Naive thymus-derived CD8-positive, alpha-beta T cell (primary cell): ENCODE measurements at places on chromosomes 1 and 21. TPM values are rescaled to one million over a fixed set of nuclear protein-coding genes. Genes with fewer than 3 reads are reported as not detected.
A peak's percentile ranks its signal among the peaks of the same experiment; 100 is the strongest.

DNA sequence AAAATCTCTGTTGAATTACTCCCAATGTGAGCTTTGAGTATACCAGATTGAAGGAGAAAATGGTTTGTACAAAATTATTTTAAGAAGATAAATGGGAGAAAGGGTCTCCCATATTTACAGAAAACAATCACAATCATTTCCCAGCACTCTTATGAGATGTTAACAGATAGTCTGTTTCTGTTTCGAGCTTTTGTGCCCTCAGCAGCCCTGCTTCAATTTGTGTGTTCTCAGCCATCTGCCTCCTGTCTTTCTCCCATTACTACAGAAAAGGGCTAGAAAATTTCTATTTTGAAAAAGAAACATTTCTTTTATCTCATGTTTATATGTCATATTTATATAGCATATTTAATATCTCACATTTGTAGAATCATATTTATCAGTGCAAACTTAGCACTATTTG is 498.4 kb downstream of the TTLL7 start:
- no peak overlapping the region for H3K4me3 ChIP-seq
- DNase-seq = no peak
- peaks cover 12% of the 10 kb centered on the region for H3K4me1 ChIP-seq
- H3K27ac ChIP-seq = peak overlapping the region; percentile 16
- peaks cover 10% of the 10 kb centered on the region for H3K36me3 ChIP-seq

GRCh38 chr1:36628804-36629203 is 146.1 kb upstream of the CSF3R start:
- no peak overlapping the region for H3K4me3 ChIP-seq
- no peak for DNase-seq
- no peaks in the 10 kb centered on the region for H3K4me1 ChIP-seq
- no peak overlapping the region for H3K27ac ChIP-seq
- H3K36me3 ChIP-seq = no peaks in the 10 kb centered on the region

DNA sequence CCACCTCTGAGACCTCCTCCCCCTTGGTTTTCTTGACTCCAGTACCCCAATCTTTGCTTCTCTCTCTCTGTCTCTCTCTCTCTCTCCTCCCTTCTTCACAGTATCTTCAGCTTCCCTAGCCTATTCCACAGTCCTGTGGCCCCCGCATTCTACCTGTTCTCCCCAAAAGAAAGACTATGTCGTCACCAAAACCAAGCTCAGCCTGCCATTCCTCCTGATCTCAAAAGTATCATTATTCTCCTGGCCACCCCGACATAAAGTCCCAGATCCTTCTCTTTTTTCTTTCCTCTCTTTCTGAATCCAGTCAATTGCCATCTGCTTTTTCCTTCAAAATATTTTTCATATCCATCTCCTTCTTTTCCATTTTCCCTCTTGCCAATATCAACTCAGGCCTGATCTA is 23.7 kb upstream of the KHDRBS1 start:
- DNase-seq = no peak
- H3K36me3 ChIP-seq = no peaks in the 10 kb centered on the region
- no peaks in the 10 kb centered on the region for H3K27me3 ChIP-seq
- H3K4me1 ChIP-seq = peaks cover 26% of the 10 kb centered on the region

DNA sequence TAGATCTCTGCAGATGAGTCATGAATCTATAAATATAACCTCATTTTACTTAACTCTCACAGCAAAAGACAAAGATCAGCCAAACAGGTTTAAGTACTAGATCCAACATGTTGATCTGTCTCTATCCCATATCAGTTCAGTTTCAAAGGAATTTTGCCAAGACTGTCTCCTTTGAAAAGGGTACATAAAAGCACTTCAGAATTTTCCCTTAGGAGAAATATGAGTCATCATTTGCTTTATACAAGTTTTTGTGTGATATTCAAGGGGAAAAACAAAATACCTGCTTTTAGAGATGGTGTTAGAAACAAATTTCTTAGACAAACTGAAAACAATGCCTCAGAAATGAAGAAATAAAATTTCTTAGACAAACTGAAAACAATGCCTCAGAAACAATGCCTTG is 73.5 kb upstream of the LRRC7 start:
- no peak for DNase-seq
- H3K27me3 ChIP-seq = no peaks in the 10 kb centered on the region
- no peak overlapping the region for H3K27ac ChIP-seq
- no peaks in the 10 kb centered on the region for H3K36me3 ChIP-seq
- no peaks in the 10 kb centered on the region for H3K4me1 ChIP-seq
- H3K4me3 ChIP-seq = no peak overlapping the region

INSRR gene
- not detected for total RNA-seq

MIXL1 gene
- total RNA-seq = not detected

GRCh38 chr1:101960142-101960541 is 36.6 kb downstream of the OLFM3 start:
- DNase-seq = no peak
- H3K27ac ChIP-seq = no peak overlapping the region
- no peaks in the 10 kb centered on the region for H3K36me3 ChIP-seq
- no peaks in the 10 kb centered on the region for H3K4me1 ChIP-seq

GRCh38 chr1:205951746-205952145 is 8.5 kb upstream of the SLC26A9 start:
- peaks cover 2% of the 10 kb centered on the region for H3K27me3 ChIP-seq
- no peaks in the 10 kb centered on the region for H3K36me3 ChIP-seq
- no peak overlapping the region for H3K27ac ChIP-seq
- H3K4me3 ChIP-seq = no peak overlapping the region
- DNase-seq = no peak

GRCh38 chr1:235831148-235831547 is 35.6 kb downstream of the LYST start:
- no peak overlapping the region for H3K4me3 ChIP-seq
- H3K27me3 ChIP-seq = no peaks in the 10 kb centered on the region
- peak overlapping the region; percentile 64 for H3K27ac ChIP-seq
- H3K36me3 ChIP-seq = peaks cover 34% of the 10 kb centered on the region

DNA sequence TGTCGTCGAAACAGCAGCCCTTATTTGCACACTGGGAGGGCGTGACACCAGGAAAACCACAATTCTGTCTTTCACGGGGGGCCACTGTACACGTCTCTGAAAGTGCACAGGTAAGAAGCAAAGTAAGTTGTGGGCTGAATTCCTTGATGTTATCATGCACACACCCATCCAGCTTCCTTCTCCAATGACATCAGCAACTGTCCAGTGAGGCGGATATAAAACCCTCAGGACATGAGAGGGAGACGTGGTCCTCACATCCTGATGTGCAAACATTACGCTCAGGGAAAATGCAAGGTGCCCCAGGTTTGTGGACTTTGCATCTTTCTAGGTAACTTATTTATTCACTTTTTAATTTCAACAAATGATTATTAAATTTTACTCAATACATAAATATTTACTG is 3.0 kb downstream of the TFF1 start:
- no peaks in the 10 kb centered on the region for H3K36me3 ChIP-seq
- no peak overlapping the region for H3K27ac ChIP-seq
- DNase-seq = no peak
- H3K4me3 ChIP-seq = no peak overlapping the region
- peaks cover 15% of the 10 kb centered on the region for H3K4me1 ChIP-seq
- H3K27me3 ChIP-seq = no peaks in the 10 kb centered on the region

- H3K27me3 ChIP-seq = peaks cover 71% of the 10 kb centered on the region
- H3K27ac ChIP-seq = no peak overlapping the region
- no peak for DNase-seq
Observed at GRCh38 chr1:38815903-38816627, 43.5 kb downstream of the RRAGC start.

- no peak overlapping the region for H3K4me3 ChIP-seq
- peaks cover 17% of the 10 kb centered on the region for H3K36me3 ChIP-seq
- no peaks in the 10 kb centered on the region for H3K27me3 ChIP-seq
- DNase-seq = no peak
Observed at GRCh38 chr1:185108321-185108720, 48.4 kb downstream of the TRMT1L start.

GRCh38 chr1:211092955-211093354 is 41.0 kb downstream of the KCNH1 start:
- no peak overlapping the region for H3K4me3 ChIP-seq
- H3K4me1 ChIP-seq = no peaks in the 10 kb centered on the region
- no peak for DNase-seq
- no peaks in the 10 kb centered on the region for H3K36me3 ChIP-seq
- H3K27me3 ChIP-seq = peaks cover 13% of the 10 kb centered on the region

ERG gene
- total RNA-seq = not detected

DNA sequence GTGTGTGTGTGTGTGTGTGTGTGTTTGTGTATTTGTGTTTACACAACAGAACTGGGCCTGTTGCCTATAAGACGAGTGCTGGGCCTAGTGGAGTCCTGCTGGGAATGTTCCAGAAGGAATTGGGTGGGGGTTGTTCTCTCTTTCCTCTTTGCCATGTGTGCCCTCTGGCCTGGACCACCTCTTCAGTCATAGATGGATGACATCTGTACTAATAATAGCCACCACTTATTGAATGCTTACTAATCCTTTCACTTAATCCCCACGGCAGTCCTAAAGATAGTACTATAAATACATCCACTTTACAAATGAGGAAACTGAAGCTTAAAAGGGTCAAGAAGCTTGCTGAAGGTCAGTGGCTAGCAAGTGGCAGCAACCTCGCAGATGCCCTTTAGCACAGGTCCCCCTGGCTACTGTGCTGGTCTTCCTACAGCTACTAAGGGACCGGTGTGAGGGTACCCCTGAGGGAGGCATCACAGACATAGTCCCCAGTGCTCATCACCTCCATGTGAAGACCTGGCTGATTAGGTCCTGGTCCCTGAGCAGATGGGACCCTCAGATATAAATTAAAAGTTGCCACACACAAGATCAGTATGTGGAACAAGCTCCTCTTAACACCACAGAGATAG is 55.2 kb upstream of the KIF1B start:
- no peak for DNase-seq
- no peaks in the 10 kb centered on the region for H3K27me3 ChIP-seq
- H3K27ac ChIP-seq = no peak overlapping the region
- peaks cover 2% of the 10 kb centered on the region for H3K4me1 ChIP-seq

GRCh38 chr1:7333620-7334019 is 437.5 kb upstream of the VAMP3 start:
- no peaks in the 10 kb centered on the region for H3K36me3 ChIP-seq
- H3K27me3 ChIP-seq = peaks cover 18% of the 10 kb centered on the region
- no peak for DNase-seq
- no peak overlapping the region for H3K27ac ChIP-seq
- H3K4me1 ChIP-seq = no peaks in the 10 kb centered on the region

GRCh38 chr1:24047110-24047477 is 64.8 kb downstream of the MYOM3 start:
- H3K27me3 ChIP-seq = no peaks in the 10 kb centered on the region
- H3K4me1 ChIP-seq = no peaks in the 10 kb centered on the region
- H3K36me3 ChIP-seq = no peaks in the 10 kb centered on the region
- H3K4me3 ChIP-seq = no peak overlapping the region
- H3K27ac ChIP-seq = no peak overlapping the region
- no peak for DNase-seq

GRCh38 chr1:111955755-111956154 is 33.7 kb downstream of the KCND3 start:
- no peak for DNase-seq
- peaks cover 8% of the 10 kb centered on the region for H3K4me1 ChIP-seq
- H3K36me3 ChIP-seq = no peaks in the 10 kb centered on the region
- H3K4me3 ChIP-seq = no peak overlapping the region
- no peak overlapping the region for H3K27ac ChIP-seq

DNA sequence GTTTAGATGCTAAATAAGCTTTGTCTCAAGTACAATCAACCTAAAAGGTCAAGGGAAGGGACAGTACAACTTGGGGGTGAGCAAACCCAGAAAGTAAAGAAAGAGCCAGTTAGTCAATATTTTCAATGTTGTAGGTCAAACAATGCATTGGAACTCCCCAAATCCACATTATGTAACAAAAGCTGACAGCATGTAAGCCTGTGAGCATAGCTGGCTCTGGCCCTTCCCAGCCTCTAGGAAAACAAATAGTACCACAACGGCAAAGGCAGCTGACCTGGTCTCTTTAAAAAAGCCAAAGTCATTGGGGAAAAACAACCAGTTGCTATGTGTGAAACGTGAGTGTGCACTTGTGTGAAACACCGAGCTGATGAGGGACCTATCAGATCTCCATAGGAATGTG is 3.4 kb downstream of the CBR1 start:
- H3K4me1 ChIP-seq = peaks cover 38% of the 10 kb centered on the region
- H3K27me3 ChIP-seq = no peaks in the 10 kb centered on the region
- peaks cover 26% of the 10 kb centered on the region for H3K36me3 ChIP-seq
- no peak overlapping the region for H3K27ac ChIP-seq

DNA sequence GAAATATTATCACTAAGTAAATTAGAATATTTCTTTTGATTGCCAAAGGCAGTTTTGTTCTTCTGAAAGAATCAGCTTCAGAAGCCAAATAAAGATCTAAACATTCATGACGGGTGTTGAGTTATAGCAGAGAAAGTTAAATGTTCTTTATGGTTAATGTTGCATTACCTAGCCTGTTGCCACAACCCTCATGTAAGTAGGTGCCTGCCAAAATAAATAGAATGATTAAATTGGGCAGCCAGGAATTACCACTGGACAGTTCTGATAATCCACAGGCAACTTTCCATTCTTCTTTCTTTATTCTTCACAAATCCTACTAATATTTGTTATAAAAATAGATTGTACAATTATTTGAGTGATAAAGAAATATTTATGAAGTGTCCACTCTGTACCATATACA is 217.9 kb upstream of the NRIP1 start:
- DNase-seq = no peak
- H3K27ac ChIP-seq = no peak overlapping the region
- peaks cover 5% of the 10 kb centered on the region for H3K27me3 ChIP-seq
- no peaks in the 10 kb centered on the region for H3K36me3 ChIP-seq

GRCh38 chr1:152111515-152111968 is 3.7 kb downstream of the TCHH start:
- H3K4me3 ChIP-seq = no peak overlapping the region
- H3K27me3 ChIP-seq = peaks cover 20% of the 10 kb centered on the region
- DNase-seq = no peak
- no peak overlapping the region for H3K27ac ChIP-seq
- H3K36me3 ChIP-seq = no peaks in the 10 kb centered on the region

DNA sequence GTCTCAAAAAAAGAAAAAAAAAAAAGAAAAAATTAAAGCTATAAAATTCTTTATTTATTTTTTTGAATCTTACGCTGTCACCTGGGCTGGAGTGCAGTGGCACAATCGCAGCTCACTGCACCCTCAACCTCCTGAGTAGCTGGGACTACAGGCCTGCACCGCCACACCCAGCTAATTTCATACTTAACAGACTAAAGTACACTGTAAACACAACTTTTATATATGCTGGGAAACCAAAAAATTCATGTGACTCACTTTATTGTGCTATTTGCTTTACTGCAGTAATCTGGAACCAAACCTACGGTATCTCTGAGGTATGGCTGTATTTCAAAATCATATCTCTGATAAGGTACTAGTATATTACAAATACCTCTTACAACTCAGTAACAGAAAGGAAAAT is 40.3 kb downstream of the HSF2BP start:
- no peak for DNase-seq
- H3K4me1 ChIP-seq = no peaks in the 10 kb centered on the region
- H3K27ac ChIP-seq = no peak overlapping the region
- H3K27me3 ChIP-seq = peaks cover 1% of the 10 kb centered on the region

DNA sequence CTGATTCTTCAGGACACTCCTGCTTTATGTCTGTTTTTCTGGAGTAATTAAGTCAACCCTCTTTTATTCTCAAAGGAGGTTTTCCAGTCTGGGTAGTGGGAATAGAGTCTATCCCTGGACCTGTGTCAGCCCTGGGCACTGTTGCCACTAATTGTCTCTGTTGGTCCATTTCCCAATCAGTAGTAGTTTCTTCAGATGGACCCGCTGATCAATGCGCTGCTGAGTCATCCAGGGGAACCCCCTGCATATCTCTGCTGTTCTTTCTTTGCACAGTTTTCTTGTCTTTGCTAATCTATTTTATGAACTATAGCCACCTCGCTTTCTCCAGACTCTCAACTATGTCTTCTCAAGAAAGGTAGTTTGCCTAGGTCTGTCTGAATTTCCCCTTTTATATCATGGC is 82.5 kb downstream of the TNNI3K start:
- no peaks in the 10 kb centered on the region for H3K27me3 ChIP-seq
- no peak overlapping the region for H3K4me3 ChIP-seq
- DNase-seq = no peak
- no peaks in the 10 kb centered on the region for H3K4me1 ChIP-seq
- no peaks in the 10 kb centered on the region for H3K36me3 ChIP-seq
